ENCODE measurements at places on chromosomes 16 and 17. TPM values are rescaled to one million over a fixed set of nuclear protein-coding genes. Genes with fewer than 3 reads are reported as not detected.

The NR1D1 gene
- polyA plus RNA-seq: 43.8 TPM

The SLC9A5 gene
- polyA plus RNA-seq: 0.90 TPM

The KIF1C gene
- 90.7 TPM for polyA plus RNA-seq

The TMEM88 gene
- 9.8 TPM for polyA plus RNA-seq

The MT4 gene
- not detected for polyA plus RNA-seq

The PPY gene
- not detected for polyA plus RNA-seq

The HASPIN gene
- 5.0 TPM for polyA plus RNA-seq

The IKZF3 gene
- polyA plus RNA-seq: 0.31 TPM

The RHBDL1 gene
- 10.0 TPM for polyA plus RNA-seq
